HepG2 (cell line): ENCODE measurements at places on chromosomes 7 and 10.

DNA sequence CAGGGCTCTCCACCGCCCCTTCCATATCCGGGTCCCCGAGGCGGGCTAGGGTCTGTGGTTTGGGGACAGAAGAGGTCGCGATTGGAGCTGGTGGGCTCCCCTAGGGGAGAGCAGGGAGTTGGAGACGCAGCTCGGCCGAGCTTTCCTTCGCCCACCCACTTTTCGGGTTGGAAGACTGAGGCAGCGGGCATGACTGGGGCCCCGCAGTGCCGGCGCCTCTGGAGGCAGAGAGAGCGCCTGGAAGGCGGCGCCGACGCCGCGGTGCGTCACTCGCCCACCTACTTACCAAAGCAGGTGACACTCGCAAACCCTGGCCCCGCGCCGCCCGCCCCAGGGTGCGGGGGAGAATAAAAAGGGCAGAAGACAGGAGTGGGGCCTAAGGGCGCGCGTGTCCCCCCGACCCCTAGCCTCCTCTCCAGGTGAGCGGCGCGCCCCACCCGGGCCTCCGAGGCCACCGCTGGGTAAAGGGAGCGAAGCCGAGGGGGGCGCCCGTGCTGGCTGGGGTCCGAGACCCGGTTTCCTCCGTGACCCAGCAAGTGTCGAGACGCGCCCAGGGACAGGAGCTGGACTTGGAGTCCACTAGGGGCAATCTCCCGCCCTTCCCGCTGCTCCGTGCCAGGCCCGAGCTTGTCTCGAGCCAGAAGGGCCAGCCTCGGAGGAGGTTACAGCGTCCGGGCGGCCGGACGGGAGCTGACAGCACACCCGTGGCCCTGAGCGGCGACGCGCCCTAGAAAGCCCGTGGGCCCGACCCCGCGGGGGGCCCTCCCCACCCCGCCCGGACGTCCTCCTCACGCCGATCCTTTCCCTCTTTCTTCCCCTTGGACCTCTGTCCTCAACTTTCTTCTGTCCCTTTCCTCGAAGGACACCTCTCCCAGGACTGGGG lies 34.4 kb upstream of the GRID1 start:
- DNase-seq, result peak; percentile 27

- DNase-seq, result no peak
Observed at GRCh38 chr10:132373241-132373955, 23.6 kb upstream of the PWWP2B start.

DNA sequence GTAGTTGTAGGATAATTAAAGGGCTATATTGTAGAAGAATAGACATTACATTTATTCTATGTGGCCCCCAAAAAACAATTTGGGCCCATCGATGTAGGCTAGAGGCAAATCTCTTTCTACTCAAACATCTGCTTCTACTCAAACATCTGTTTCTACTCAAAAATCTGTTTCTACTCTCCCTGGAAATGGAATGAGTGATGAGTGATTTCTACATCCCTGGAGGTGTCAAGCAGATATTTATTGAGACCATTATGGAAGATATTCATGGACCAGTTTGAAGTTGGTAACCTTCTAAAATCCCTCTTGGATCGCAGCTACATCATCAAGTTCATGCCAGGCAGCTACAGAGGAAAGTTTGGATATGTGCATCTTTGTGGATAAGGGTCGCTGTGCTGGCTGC lies 5.1 kb upstream of the PLPP4 start:
- DNase-seq, result no peak

DNA sequence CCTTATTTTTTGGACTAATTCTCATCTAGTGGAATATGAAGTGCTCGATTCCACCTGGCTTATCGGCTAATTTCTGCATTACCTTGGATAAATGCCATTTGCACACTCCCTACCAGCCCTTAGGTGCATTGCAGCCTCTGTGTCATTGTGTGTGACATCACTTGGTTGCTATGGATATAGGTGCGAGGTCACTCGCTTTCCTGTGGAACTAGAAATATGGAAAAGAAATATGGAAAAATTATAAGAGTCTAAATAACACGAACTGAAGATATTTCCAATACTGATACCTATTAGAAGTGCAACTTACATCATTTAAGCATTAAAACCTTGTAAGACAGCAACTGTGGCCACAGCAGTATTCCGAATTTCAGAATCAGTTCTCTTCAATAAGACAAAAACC lies 2.0 kb downstream of the YWHAG start:
- DNase-seq, result no peak

GRCh38 chr10:114723361-114723760 lies 65.3 kb upstream of the ABLIM1 start:
- DNase-seq, result no peak

DNA sequence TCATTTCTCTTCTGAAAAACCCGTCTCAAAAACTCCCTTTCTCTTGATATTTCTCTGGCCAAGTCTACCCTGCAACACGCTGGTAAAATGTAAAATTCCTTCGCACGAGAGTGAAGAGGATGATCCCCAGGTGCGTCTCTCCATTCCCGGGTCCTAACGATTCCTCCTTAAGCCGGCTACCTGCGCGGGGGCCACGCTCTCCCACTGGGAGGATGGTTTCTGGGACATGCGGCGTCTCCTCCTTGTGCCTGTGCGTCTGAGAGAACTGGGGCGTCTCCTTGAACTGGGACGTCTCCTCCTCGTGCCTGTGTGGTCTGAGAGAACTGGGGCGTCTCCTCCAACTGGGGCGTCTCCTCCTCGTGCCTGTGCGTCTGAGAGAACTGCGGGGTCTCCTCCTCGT lies 149.9 kb downstream of the WDR37 start:
- no peak for DNase-seq

GRCh38 chr10:63935705-63936104 lies 414.5 kb downstream of the REEP3 start:
- no peak for DNase-seq
